Left ventricle myocardium superior (tissue), 1 donor: ENCODE measurements at places on chromosomes 2 and 18. TPM values are rescaled to one million over a fixed set of nuclear protein-coding genes. Genes with fewer than 3 reads are reported as not detected.

GRCh38 chr2:194004590-194005206, 1652.3 kb upstream of the SLC39A10 start:
- no peak for DNase-seq

The STK25 gene
- 99.3 TPM for total RNA-seq

The ERFE gene
- not detected for total RNA-seq

The ZNF892 gene
- total RNA-seq: 3.0 TPM

DNA sequence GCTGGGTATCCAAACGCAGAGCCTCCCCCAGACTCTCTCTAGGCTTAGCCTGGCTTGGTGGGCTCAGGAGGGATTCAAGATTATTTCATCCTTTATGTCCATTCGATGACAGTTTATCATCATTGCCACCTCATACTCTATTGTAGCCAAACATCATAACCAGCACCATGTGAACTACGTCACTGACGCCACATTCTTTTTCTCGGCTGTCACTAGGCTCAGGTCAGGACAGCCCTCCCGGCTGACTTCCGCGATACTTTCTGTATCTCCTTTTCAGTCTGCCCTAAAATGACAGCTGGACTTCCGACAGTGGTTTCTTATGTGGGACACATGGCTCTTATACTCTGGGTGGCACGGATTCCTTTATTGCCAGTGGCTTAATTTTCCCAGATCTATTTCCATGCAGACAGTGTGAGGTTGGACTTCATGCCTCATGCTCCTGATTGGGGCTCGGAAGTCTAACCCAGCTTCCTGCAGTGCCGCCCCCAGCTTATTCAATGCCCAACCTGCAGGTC, 39.8 kb upstream of the SMIM21 start:
- no peak for DNase-seq

The POTEJ gene
- not detected for total RNA-seq

DNA sequence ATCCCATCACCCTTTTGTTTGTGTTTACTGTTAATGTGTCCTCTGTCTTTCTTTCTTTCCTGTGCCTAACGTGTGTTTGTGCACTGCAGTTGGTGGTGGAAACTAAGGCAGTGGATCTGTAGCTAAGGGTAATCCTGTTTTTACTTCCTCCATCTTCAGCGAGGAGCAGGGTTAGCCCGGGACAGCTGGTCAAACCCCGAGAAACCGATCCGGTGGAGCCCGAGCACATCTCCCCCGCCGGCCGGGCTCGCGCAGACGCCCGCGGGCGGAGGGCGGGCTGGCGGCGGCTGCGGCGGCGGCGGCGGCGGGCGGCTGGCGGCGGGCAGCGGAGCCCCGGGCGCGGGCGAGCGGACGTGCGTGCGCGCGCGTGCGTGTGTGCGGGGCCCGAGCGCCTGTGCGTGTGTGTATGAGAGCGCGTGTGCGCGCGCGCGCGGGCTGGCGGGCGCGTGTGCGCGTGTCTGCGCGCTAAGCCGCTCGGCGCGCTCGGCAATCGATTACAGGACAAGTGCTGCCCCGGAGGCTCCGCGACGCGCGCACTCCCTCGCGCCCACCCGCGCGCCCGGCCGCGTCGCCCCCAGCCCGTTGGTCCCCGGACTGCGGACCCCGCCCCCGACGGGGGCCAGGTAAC, at the start of gene IKZF2:
Gene IKZF2, minus strand, starts transcription at position 176 of the 628 bp plus-strand sequence. CDS start 2,983 bp downstream, outside the sequence.
- DNase-seq: peak; percentile 94

The LYPD6 gene
- total RNA-seq: 0.30 TPM

GRCh38 chr2:221677688-221678087, 105.6 kb upstream of the EPHA4 start:
- DNase-seq: no peak
